CD4-positive, CD25-positive, alpha-beta regulatory T cell (primary cell): ENCODE measurements at places on chromosomes 4 and X. TPM values are rescaled to one million over a fixed set of nuclear protein-coding genes. Genes with fewer than 3 reads are reported as not detected.

GRCh38 chr4:21888195-21888976 lies 60.2 kb downstream of the KCNIP4 start:
- DNase-seq = no peak

- DNase-seq = no peak
These were observed 10.3 kb downstream of the CTBP1 start for GRCh38 chr4:1238676-1239000.

Gene MSN
- polyA plus RNA-seq = 382 TPM

Gene TFE3
- 3.8 TPM for polyA plus RNA-seq

DNA sequence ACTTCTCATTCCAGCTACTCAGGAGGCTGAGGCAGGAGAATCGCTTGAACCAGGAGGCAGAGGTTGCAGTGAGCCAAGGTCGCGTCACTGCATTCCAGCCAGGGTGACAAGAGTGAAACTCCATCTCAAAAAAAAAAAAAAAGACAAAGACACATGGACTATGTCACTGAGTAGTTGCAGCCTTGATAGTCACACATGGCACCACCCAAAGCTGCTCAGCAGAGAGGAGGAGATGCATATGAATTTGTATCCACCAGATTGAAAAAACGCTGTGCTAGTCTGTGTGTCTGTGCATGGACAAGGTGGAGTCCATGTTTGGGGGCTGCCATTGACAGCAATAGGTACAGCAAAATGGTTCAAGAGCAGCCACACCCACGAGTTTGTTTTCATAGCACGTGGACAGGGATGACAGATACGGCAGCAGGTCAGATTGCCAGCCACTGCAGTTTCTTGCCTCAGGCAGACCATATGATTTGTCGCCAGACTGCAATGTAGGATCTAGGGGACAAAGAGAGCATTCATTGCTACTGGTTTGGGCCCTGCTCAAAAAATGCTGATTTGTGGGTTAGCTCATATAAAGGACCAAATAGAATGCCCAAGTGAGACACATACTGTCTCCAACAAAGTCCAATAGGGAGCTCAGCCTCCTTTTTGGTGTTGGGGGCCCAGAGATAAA lies 89.9 kb downstream of the CEP135 start:
- DNase-seq = no peak

GRCh38 chr4:106284227-106284626 lies 31.8 kb downstream of the TBCK start:
- no peak for DNase-seq

DNA sequence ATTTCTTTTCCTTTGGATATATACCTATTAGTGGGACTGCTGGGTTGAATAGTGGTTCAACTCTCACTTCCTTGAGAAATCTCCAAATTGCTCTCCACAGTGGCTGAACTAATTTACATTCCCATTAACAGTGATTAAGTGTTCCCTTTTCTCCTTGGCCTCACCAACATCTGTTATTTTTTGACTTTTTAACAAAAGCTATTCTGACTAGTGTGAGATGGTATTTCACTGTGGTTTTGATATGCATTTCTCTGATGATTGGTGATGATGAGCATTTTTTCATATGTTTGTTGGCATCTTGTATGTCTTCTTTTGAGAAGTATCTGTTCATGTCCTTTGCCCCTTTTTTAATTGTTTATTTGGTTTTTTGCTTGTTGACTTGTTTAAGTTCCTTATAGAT lies 413.0 kb downstream of the MAPK10 start:
- DNase-seq = no peak

- DNase-seq = no peak
These were observed 12.2 kb upstream of the WFS1 start for GRCh38 chr4:6257247-6258025.

- DNase-seq = no peak
These were observed 257.9 kb downstream of the PCDH18 start for GRCh38 chr4:137274404-137274803.

- DNase-seq = no peak
These were observed 1.8 kb downstream of the STIM2 start for GRCh38 chr4:26862381-26862915.

GRCh38 chrX:17984415-17984814 lies 123.3 kb upstream of the RAI2 start:
- DNase-seq = no peak

Gene ZFYVE28
- polyA plus RNA-seq = 17.6 TPM
